ENCODE measurements at places on chromosomes 3 and 15.
A peak's percentile ranks its signal among the peaks of the same experiment; 100 is the strongest.

DNA sequence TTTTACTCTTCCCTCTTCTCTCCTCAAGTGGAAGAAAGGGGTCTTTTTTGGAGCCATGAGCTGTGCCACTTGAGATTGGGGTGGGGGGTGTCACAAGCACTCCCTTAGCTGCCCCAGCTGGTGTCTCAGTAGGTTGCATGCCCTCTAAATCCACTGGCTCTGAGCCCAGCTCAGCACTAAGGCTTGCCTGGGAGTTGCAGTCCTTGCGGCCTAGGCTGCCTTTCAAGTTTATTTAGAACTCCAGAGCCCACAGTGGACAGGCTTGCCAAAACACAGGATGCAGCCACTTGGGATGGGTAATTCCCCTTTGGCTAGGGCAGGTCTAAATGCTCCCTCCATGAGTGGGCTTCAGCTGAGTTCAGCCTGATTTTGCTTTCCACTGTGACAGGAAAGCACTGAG lies 24.7 kb downstream of the C3orf20 start:
- DNase-seq: no peak

- DNase-seq: no peak
Observed at GRCh38 chr3:52429779-52430415, 15.0 kb downstream of the SEMA3G start.

GRCh38 chr3:49998326-49998725 lies 58.4 kb downstream of the RBM6 start:
- DNase-seq: no peak

DNA sequence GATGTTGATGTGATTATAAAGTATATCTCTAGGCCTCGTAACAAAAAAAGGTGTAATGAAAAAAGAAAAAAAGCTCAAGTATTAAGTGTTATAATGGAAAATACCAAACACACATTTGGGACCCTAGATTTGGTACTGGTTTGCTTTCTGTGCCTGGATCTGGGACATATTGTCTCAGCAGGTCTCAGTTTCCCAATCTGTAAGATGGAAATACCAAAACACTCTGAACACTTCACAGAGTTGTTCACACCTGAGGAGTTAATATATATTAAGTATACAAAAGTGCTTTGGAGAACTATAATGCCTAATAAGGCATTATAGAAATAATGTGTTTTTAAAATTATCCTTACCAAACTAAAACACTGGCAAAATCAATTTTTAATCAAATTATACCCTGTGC lies 60.0 kb downstream of the CLASP2 start:
- DNase-seq: no peak

GRCh38 chr15:69015591-69015990 lies 1.1 kb downstream of the NOX5 start:
- DNase-seq: no peak

DNA sequence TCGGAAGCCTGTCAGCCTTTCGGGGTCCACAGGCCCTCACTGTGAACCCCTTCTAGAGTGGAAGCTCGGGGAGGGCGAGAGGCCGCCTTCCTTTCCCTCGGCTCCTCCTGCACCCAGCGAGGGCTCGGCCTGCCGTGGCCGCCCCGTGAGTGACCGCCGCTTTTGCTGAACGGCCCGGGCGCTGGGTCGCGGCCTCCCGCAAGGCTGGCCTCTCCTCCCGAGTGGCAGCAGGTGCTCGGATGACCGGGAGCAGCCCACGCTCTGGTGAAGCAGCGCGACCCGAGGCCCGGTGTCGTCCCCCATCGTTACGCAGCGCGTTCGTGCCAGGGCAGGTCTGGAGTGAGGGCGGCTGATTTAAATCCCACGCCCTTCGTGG lies 53.8 kb downstream of the LRRK1 start:
- no peak for DNase-seq

DNA sequence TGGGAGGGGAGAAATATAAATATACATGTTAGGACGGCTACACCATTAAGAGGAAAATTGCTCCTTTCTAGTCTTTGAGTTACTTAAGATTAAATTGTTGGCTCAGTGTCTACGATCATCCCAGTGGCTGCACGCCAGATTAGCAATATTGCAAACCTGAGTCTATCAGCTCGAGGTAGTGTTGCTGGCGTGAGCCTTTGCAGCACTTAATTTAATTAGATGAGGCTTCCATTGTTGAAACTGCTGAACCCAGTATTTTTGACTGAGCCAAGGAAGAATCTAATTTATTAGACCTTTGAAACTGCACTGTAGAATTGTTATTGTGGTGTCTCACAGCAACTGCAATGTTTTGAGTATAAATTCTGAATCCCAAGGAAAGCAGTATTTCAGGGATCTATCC lies 782.4 kb upstream of the ROBO1 start:
- no peak for DNase-seq

DNA sequence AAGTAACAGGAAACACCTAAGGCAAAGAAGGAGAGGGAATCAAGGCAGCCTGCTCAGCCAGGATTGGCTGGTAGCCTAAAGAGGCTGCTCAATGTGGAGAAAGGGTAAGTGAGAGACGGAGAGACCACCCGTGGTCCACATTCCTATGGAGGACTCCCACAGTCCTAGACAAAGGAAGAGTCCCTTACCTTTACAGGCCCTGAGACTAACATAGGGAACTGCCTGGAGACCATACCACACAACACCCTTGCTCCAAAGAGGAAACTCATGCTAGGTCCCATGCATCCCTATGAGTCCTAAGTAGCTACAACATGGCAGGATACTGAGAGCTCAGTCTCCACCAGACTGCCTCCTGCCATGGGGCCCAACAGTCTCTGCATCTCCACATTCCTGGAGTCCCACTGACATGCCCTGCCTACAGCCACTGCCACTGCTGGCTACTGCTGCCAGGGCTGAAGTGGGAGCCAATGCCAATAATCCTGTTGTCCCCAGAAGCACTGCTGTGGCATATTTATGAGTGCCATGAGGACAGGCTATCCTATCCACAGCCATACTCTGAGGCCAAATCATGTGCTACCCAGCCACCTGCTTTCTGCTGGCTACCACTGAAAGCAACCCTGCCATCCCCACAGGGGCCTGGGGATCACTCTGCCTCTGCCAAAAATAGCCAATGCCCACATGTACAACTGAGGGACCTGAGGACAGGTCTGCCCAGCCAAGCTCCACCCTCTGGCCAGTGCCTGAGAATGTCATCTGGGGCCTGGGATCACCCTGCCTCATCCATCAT lies 45.0 kb downstream of the COPS2 start:
- DNase-seq: no peak

GRCh38 chr15:77519540-77519939 lies 98.9 kb downstream of the HMG20A start:
- no peak for DNase-seq

GRCh38 chr3:188339410-188340295 lies 185.7 kb downstream of the LPP start:
- no peak for DNase-seq

GRCh38 chr15:69955240-69955894 lies 142.3 kb downstream of the TLE3 start:
- DNase-seq: no peak

GRCh38 chr3:101849714-101850245 lies 466 bp downstream of the NFKBIZ start:
- no peak for DNase-seq

GRCh38 chr3:14429237-14429636 lies 26.8 kb downstream of the SLC6A6 start:
- DNase-seq: no peak

GRCh38 chr15:60969658-60970057 lies 259.4 kb downstream of the RORA start:
- DNase-seq: no peak

DNA sequence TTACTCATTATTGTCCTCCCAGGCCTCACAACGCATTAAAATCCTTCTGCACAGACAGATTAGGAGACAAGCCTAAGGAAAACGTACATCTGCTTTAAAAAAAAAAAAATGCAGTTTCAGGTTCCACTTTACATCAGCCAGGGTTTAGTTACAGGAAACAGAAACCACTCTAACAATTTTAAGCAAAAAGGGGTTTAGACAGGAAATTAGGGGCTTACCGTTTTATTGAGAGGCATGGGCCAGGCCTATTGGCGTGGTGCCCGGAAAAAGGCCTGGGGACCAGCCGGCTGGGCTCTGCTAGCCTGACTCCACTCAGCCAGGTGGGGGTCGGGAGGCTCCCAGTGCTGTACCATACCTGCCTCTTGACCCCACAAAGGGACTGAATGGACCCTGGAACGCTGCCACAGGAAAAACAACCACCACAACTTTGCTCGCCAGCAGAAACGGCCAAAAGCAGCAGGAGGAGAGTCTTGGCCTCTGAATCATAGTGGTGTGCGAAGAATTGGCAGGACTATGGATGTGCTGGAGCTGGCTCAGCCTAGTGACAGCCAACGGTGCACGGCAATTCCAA lies 124.3 kb downstream of the CHSY1 start:
- no peak for DNase-seq

DNA sequence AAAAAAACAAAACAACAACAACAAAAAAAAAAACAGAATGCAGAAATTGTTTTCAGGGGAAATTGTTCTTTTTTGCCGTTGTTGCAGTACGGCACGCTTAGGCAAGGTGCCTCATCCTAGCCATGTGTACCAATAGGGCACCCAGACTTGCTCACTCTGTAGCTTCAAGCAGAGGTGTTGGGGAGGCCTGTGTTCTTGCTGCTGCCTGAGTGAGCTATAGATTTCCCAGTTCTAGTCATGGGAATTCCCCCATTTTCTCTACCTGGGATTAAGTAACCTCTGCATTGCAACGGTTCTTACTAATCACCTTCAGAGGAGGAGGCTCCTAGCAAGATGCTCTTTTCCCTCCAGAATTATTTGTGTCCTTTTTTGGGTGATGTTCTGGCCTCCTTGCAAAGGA lies 12.9 kb upstream of the PARL start:
- DNase-seq: no peak

- DNase-seq: no peak
Observed at GRCh38 chr15:72999586-72999985, 52.7 kb upstream of the NEO1 start.

DNA sequence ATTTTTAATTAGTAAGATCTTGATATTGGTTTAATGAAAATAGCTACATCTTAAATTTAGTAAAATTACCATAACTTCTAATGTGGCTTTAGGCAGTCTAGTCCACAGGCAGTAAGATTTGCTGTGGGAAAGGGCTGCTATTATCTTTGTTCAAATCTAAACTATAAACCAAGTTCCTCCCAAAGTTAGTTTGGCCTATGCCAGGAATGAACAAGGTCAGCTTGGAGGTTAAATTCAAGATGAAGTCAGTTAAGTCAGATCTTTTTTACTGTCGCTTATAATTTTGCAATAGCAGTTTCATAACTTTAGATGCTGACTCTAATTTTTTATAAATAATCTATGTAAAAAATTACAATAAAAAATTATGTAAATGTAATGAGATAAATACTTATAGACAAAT lies 1016.9 kb upstream of the ALCAM start:
- DNase-seq: no peak

DNA sequence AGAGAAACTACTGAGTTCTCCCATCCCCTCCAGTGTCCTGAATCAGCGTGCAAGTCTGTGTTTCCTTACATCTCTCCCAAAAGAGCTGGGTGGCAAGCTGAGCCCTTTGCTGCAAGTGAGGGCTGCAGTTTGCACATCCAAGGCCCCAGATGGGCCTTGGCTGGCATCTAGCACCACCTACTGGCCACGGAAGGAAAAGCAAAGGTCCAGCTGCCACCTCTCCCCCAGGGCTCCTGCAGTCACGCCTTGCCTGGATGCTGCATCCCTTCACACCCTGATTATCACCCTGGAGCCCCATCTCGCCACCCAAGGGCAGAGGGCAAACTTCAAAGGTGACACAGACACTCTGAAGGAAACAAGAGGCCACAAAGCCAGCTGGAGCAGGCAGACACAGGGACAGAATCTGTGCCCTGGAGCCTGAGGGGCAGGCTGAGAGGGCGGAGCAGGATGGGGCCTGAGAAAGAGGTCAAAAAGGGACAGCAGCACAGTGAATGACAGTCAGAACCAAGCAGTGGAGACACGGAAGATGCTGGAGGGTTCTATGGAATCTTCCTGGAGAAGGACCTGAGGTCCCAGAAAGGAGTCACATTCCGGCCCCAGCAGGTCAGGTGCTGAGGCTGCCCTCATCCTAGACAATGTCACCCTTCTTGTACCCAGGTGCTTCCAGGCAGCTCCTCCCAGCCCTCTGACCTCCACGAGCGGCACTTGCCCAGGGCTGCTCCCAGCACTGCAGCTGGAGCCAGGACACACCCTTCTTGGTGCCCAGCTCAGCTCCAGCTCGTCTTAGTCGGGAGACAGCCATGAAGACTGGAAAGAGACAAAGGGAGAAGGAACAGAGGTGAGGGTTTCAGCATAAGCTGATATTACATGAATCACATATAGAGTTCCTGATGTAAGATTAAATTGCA lies 18.3 kb upstream of the NTRK3 start:
- DNase-seq: no peak

DNA sequence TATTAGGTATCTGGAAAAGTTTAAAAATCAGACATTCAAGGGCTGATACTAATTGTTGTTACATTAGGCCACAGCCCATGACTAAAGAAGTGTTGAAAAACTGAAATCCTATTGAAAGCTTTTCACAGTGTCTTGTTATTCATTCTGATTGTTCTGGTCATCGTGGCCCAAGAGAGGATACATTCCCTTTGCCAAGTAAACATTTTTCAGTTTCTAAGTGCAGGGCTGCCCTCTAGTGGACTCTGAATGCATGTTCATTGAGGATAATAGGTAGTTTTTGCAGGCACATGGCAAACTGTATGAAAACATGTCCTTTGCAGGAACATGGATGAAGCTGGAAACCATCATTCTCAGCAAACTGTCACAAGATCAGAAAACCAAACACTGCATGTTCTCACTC lies 181.1 kb downstream of the MYRIP start:
- peak; percentile 0 for DNase-seq

- DNase-seq: peak; percentile 79
Observed at GRCh38 chr3:154955907-154956533, 124.1 kb upstream of the MME start.

- no peak for DNase-seq
Observed at GRCh38 chr15:71051539-71051938, 63.7 kb upstream of the THSD4 start.

- no peak for DNase-seq
Observed at GRCh38 chr3:123100193-123100776, 33.5 kb downstream of the PDIA5 start.

DNA sequence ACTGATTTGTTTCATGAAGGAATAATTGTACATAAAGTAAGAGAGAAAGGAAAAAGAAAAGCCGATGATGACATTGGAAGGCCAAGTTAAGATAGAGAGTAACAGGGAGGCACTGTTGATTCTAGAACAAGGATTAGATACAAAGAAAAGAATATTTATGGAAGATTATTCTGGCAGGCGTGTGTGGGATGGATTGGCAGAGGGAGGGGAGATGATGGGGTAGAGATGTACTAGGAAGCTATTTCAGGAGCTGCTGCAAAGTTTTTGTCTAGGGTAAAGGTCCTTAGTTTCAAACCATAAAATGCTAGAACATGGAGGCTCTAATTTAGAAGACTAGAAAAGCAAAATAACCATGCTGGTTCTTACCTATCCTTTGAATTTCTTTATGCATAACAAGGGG lies 280.0 kb upstream of the LRRN1 start:
- DNase-seq: no peak

GRCh38 chr3:6805236-6805635 lies 55.7 kb upstream of the GRM7 start:
- no peak for DNase-seq

GRCh38 chr15:70140543-70141375 lies 43.0 kb upstream of the TLE3 start:
- DNase-seq: no peak
